ENCODE measurements at places on chromosomes 7 and 10.

DNA sequence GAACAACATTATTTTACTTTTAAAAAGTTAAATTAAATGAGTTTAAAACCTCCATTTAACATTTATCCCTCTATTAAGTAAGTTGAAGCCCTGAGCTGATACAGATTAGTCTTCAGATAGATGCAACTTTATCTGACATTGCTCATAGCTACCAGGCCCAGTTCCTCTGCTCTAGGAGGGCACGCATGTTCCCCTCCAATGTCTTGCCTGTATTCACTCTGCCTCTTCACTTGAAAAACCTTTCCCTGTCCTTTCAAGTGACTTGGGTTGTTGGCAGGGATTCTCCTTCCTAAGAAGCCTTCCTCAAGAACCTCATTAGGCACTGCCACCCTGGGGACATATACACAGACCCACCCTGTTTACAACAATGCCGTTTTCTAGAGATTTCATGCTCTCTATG lies 270.4 kb downstream of the RELN start:
- no peak for DNase-seq

DNA sequence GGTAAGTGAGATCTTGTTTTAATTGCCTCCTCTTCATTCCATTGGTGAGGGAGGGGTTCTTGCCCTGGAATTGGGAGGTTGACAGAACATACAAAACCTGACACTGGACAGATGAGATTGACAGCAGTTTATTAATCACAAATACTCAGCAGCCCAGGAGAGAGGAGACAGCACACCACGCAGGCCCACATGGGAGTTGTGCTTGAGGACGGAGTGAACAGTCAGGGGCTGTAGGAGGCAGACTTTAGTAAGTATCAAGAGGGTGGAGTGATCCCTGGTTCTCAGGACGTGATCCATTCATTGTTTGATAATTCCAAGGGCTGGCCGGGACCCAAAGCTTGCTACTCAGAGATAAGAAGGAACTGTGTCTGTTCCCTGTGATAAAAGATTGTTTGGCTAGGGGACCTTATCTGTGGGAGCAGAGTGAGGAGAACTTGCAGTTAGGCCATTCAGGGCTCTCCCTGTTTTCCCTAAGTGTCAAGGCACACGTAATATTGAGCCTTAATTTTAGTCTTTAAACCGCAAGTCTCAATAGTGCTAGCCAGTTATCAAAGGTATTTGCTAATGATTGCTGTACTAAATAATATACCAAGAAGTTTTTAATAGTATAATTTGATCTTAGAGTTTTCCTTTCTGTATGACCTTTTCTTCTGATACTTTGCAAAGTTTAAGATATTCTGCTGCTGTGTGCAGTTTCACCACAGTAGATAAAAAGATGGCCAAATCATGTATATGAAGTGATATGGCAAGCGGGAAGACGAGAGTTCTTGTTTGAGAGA lies 14.5 kb downstream of the CAPZA2 start:
- DNase-seq, result no peak

DNA sequence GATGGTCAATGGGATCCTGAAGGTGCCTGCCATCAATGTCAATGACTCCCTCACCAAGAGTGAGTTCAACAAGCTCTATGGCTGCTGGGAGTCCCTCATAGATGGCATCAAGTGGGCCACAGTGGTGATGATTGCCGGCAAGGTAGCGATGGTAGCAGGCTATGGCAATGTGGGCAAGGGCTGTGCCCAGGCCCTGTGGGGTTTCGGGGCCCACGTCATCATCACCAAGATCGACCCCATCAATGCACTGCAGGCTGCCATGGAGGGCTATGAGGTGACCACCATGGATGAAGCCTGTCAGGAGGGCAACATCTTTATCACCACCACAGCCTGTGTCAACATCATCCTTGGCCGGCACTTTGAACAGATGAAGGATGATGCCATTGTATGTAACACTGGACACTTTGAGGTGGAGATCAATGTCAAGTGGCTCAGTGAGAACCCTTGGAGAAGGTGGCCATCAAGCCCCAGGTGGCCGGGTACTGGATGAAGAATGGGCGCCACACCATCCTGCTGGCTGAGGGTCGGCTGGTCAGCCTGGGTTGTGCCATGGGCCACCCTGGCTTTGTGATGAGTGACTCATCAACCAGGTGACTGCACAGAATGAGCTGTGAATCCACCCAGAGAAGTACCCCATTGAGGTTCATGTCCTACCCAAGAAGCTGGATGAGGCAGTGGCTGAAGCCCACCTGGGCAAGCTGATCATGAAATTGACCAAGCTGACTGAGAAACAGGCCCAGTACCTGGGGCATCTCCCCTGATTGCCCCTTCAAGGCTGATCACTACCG lies 63.0 kb upstream of the ANTXRL start:
- no peak for DNase-seq

DNA sequence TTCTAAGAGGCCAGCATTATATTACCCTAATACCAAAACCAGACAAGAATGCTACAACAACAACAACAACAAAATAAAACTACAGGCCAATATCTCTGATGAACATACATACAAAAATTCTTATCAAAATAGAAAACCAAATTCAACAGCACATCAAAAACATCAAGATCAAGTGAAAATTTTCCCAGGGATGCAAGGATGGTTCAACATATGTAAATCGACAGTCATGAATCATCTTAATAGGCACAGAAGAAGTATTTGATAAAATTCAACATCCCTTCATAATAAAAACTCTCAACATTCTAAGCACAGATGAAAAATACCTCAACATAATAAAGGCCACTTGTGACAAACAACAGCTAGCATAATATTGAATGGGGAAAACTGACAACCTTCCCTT lies 75.3 kb downstream of the JMJD1C start:
- DNase-seq, result no peak

DNA sequence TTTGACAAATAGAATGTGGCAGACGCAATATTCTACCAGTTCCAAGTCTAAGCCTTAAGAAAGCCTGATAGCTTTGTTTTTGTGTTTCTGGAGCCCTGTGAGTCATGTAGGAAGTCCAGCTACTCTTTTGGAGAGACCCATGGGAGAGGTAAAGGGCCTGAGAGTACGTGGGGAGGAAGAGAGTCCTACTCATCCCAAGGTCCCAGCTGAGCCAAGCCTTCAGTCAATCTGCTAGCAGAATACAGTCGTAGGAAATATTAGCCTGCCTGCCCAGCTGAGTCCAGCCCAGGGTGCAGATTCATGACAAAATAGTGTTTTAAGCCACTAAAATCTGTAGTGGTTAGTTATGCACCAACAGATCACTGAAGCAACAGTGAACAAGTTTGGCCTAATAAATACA lies 9.0 kb upstream of the GNA12 start:
- no peak for DNase-seq

DNA sequence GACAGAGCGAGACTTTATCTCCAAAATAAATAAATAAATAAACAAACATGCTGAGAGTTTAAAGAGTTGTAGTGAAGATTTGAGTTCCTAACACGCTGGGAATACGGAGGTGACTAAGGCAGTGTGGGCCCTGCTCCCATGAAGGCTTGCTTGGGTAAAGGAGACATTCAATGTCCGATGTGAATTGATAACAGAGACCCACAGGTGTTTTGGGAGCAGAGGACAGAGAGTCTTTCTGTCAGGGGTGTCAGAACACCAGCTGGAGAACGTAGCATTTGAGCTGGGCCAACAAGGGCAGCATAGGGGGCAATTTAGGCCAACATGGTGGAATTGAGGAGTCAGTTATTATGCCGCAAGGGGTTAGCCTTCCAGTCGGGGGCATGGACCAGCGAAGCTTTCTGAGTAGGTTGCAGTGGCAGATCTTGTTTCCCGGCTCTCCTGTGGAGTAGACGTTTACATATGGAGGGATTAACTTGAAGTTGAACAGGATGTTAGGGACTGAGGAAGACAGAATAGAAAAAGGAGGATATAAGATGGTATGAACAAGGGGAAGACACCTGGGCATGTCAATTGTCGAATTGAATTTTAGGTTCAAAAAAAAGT lies 5.6 kb downstream of the PROSER2 start:
- DNase-seq, result no peak

DNA sequence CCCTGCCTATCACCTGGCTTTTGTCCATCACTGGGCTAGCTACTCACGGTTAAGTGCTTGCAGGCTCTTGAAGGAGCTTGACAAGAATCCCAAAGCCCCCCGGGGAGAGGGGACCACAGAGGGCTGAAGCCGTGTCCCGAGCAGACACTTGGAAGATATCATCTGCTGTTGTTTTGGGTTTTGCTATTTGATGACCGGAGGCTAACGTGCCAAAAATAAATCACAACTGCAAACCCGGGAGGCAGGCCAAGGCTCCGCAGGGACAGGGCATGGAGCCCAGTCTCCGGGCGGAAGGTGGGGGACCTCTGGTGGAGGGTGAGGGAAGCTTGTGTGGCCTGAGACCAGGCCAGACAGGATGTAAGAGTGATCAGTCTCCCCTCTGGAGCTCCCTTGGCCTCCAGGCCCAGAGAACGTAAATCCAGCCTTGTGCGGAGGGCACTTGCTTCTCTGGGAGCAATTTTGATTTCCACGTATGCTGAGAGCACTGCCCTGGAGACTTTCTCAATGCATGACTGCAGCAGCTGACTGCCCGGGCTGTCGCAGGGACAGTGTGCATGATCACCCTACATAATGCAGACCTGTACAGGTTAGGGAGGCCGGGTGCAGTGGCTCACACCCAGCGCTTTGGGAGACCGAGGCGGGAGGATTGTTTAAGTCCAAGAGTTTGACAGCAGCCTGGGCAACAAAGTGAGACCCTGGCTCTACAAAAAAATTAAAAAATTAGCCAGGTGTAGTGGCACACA lies at the start of gene PHKG1:
Gene PHKG1 (minus strand): TSS at position 164 of the 743 bp plus-strand sequence. CDS start 4,011 bp downstream, outside the sequence.
- DNase-seq, result peak; percentile 89

- DNase-seq, result no peak
These were observed 120.2 kb upstream of the STARD3NL start for GRCh38 chr7:38057829-38058228.

DNA sequence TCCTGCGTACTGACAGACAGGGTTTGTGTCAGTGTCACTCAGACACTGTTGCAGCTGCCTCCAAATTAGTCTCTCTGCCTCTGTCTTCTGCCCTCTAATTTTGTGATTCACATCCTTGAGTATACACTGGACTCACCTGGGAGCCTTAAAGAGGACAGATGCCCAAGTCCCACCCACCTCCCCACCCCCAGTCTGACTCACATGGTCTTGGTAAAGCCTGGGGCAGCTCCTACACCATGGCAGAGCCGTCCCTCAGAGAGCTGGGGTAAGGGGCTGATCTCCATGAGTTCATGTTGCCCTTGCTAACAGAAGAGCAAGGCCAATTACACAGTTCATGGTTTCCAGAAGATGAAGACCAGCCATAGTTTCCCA lies 197.6 kb upstream of the STK17A start:
- DNase-seq, result no peak

DNA sequence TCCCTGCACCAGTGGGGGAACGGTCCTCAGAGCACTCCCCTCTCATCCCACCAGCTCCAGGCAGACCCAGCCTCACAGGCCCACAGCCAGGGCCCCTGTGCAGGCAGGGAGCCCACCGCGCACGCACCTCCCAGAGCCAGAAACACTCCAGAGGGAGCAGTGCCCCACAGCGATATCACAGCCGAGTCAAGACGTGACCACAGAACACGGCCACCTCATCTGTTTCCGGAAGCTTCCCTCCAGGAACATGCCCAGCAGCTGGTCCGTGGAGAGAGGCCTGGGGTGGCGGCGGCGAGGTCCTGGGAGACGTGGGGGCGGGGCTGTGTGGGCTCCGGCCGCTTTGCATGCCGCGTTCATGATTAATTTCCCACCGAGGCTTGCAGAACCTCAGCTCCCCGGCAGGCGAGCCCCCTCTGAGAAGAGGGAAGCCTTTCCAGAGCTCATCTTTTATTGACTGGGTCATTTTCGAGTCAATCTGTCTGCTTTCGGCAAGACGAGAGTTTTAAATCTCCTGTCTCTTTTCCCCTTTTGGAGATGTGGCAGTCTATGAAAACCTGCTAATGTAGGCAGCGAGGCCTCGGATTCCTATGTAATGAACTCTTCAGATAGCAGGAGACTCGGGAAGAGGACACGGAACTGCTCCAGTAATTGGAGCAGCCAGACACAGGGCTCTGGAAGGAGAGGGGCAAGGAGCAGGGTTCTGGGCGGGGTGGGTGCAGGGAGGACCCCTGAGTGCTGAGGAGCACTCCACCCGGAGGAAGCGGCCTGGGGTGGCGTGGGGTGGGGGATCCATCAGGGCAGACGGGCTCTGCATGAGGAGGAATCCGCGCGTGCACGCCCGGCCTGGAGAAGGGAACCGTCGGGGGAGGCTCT lies 242.8 kb downstream of the ELFN1 start:
- peak; percentile 96 for DNase-seq

GRCh38 chr7:47371733-47372368 lies 210.1 kb downstream of the TNS3 start:
- DNase-seq, result peak; percentile 33

GRCh38 chr10:2143213-2143835 lies 406.0 kb upstream of the ADARB2 start:
- DNase-seq, result no peak

DNA sequence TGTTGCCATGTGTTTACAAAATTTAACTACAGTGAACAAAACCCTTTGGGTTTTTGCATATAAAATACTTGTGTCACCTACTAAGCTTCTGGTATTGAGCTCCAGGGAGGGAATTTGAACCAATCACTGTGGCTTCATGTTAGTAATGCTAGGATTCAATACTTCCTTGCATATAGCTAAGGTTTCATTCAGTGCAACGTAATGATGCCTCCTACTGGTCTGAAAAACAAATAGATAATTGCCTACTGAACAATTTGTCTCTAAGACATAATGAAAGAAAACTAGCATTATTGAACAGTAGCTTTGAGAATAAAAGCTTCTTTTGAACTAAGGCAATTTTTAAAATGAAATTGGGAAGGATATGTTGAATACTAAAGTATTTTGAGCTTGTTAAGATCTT lies 244.4 kb downstream of the ZWINT start:
- DNase-seq, result no peak

DNA sequence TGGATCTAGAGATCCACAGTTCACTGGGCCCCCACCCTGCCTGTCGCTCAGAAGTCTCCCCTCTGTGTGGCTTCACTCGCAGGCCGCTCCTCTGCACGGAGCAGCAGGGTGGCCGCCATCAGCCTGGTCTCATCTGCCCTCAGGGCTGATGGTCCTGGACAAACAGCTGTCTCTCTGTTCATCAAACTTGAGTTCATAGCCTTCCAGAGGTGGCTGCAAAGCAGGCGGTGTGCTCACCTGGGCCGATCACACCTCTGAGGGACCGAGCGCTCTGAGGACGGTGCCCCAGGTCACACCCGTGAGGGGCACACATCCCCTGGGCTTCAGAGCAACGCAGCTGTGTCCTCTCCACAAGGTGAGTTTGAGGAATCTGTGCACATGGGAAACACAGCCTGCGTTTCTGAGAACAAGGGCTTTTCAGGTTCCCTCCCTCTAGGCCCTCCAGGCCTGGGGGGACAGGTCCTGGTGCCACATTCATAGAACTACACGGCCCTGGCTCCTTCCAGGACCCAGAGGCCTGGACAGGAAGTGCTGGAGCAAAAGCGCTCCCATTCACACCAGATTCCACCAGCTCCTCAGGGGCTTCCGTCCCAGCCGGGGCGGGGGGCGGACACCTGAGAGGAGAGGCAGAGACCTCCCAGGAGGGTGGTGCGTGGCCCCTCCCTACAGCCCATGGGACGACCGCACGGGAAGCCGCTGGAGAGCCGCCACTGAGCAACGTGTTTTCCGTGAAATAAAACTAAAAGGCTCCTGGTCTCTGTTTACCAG lies 31.2 kb upstream of the FAM20C start:
- DNase-seq, result no peak

Measured in AG08396 (cell line).